ENCODE measurements at places on chromosomes 7 and 10.

- DNase-seq: no peak
Measured at GRCh38 chr7:96143495-96144259, 178.2 kb downstream of the SLC25A13 start.

DNA sequence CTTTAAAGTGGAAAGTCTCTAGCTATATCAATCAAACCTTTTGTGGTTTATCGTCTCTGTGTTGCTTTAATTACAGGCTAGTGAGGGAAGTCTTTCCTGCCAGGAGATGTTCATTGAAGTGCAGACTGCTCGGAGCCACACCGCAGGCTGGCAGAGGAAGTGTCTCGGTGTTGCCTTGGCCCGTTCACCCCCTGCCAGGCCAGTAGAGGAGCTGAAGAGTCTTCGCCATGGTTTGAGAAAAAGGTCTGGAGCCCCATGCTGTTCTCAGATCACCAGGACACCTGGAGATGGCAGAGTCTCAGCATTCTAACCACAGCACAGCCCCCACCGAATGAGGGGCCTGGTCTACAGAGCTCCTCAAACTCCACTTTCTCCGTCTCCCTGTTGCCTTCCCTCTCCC is 275.9 kb upstream of the PLPP4 start:
- no peak for DNase-seq

- no peak for DNase-seq
Measured at GRCh38 chr10:127148066-127148932, 48.1 kb downstream of the INSYN2A start.

- no peak for DNase-seq
Measured at GRCh38 chr10:114031073-114031972, 12.3 kb upstream of the ADRB1 start.

- no peak for DNase-seq
Measured at GRCh38 chr10:59234194-59234593, 57.8 kb downstream of the PHYHIPL start.

- DNase-seq: no peak
Measured at GRCh38 chr10:68092512-68092911, 16.8 kb upstream of the MYPN start.

GRCh38 chr7:26477381-26477990 is 185.8 kb downstream of the SNX10 start:
- DNase-seq: no peak

GRCh38 chr7:90739716-90740115 is 143.6 kb downstream of the CDK14 start:
- no peak for DNase-seq

DNA sequence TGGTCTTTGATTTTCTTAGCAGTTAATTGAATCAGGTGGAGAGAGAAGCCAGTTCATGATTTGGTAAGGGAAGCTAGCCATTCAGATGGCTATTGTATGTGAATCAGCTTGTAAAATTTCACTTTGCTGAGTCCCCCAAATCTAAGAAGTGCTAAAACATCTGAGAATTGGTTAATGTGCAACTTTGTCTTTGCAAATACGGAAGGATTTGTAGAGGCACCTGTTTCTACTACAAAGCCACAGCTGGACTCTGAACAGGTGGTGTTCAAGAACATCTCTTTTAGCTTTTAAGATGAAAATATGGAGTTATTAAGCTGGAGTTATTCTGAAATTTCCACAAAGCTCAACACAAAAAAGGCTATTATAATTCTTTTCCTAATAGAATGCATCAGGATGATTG is 132.6 kb downstream of the VPS50 start:
- DNase-seq: no peak

- DNase-seq: no peak
Measured at GRCh38 chr10:102262744-102263370, 17.5 kb downstream of the GBF1 start.

GRCh38 chr10:125355657-125356056 is 195.3 kb upstream of the CTBP2 start:
- DNase-seq: no peak

DNA sequence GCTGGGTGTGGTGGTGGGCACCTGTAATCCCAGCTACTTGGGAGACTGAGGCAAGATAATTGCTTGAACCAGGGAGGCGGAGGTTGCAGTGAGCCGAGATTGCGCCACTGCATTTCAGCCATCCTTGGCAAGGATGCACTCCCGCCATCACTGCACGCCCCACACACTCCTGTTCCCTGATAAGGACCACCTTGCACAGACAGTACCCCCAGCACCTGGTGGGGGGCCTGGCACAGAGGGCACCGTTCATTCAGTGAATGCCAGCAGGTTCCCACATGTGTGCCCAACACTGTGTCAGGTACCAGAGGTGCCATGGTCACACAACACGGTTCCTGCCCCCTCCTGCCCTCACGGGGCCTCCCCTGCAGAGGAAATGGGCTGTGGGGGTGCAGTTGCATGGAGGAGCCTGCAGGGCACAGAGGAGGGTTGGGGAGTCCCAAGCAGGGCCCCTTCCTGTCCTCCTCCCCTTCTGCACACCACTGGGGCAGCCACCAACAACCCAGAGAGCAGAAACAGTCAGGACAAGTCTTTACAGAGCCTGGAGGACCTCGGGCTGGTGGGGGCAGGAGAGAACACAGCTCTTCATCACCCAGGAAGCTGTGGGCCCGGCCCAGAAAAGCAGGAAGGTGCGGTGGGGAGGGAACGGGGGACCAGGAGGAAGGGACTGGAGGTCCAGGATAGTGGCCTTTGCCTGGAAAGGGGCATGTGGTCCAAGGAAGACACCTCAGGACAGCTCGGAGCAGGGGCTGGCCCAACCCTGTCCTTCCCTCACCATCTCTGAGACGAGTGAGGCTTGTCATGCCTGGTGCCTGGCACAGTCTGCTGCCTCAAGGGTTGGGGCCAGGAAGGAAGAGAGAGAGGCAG is 7.1 kb downstream of the CRYGN start:
- DNase-seq: peak; percentile 24

- no peak for DNase-seq
Measured at GRCh38 chr7:70615066-70615606, 516.8 kb upstream of the GALNT17 start.

- no peak for DNase-seq
Measured at GRCh38 chr7:124909808-124910207, 19.8 kb downstream of the POT1 start.

DNA sequence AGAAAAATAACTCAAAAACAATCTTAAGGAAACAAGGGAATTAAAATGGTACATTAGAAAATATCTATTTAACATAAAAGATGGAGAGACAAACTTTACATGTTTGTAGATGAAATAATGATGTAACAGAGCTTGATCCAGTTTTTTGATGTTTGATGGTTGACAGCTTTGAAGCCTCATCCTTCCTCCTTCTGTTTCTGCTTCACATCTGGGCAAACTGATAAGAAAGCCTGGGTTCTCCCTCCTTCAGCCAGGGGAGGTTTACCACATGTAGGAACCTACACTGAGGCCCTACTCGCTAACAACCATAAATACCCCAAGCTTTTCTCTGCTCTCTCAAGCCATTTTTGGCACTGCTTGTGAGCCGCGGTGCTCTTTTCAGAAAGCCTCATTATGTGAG is 82.8 kb upstream of the ZNF32 start:
- no peak for DNase-seq

DNA sequence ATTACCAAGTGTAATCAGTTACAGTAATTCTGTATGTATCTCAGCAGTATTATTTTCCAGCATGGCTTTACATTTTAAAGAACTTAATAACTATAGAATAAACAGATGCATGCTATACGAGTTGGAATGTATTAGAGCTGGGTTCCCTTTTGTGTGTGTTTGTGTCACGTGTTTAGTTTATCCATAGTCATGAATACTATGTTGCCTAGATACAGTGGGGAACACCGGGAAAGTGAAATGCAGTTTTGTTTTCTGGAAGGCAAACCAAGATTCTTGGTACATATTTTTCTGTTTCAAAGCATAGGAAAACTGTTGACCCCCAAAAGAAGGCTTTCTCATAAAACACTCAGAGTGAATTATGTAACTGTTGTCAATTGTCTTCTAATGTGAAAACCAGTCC is 119.0 kb downstream of the FANK1 start:
- no peak for DNase-seq

GRCh38 chr7:2635148-2635668 is 3.4 kb downstream of the TTYH3 start:
- no peak for DNase-seq

GRCh38 chr10:15216700-15217099 is 48.2 kb upstream of the NMT2 start:
- DNase-seq: no peak

GRCh38 chr10:90575125-90575524 is 282.7 kb downstream of the HTR7 start:
- DNase-seq: no peak

- no peak for DNase-seq
Measured at GRCh38 chr10:101000915-101001658, 1.5 kb downstream of the LZTS2 start.

DNA sequence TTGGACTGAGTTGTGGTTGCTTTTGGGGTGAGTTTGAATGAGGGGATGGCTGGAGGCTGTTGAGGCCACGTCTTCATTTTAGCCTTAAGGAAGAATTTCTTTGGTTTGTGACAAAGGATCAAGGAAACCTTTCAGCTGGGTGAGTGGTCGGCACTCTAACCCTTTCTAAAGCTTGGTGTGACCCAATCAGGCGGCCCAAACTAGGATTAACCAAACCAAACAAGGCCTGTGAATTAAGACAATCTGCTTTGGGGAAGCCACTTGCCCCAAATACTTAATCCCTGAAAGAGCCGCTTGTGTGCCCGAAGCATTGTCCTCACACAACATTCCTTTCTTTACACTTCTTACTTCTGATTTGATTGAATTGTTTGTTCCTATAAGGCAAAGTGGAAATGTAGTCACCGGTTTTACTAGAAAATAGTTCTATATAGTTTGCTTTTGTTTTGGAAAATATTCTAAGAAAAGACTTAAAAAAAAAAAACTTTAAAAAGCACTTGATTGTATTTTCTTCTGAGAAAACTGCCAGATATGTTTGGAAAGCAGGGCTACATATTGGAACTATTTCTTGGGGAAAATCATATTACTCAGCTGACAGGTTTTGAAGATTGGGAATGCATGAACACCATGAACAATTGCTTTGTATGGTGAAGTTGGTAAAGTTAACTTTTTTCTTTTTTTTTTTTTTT is 272.4 kb upstream of the BMPER start:
- no peak for DNase-seq

- DNase-seq: no peak
Measured at GRCh38 chr10:123492016-123492415, 174.1 kb upstream of the GPR26 start.

GRCh38 chr7:79258826-79259225 is 194.6 kb downstream of the MAGI2 start:
- DNase-seq: no peak

DNA sequence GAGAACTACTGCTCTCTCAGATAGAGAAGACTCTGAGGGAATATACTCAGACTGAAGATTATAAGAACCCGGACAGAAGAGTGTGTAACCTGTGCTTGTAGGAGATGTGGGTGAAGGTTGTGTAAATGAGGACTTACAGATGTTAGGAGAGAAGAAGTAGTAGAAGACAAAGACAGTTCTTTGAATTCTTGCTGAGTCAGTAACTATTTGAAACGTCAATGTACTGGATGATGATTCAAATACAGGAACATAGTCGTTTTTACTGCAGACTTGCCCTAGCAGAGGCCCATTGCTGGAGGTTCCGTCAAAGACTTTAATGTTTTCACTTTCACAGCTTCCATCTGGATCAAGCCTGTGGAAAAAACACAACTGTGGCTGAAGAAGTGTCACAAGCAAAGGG is 6.8 kb downstream of the CUZD1 start:
- no peak for DNase-seq

DNA sequence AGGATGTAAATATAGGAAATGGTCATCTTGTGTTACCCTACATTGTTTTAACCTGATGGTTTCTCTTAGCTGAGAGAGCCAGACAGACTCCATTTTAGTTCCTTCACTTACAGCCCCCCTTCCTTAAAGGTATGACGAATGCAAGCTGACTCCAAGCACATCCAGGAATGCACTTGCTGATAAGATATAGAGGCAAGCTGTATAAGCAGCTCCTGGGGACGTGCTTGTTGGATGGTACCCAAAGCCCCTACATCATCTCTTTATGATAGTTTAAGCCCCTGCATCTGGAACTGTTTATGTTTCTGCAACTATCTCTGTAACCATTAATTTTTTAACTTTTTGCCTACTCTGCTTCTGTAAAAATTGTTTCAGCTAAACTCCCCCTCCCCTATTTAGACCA is 41.7 kb downstream of the ZNF25 start:
- no peak for DNase-seq

DNA sequence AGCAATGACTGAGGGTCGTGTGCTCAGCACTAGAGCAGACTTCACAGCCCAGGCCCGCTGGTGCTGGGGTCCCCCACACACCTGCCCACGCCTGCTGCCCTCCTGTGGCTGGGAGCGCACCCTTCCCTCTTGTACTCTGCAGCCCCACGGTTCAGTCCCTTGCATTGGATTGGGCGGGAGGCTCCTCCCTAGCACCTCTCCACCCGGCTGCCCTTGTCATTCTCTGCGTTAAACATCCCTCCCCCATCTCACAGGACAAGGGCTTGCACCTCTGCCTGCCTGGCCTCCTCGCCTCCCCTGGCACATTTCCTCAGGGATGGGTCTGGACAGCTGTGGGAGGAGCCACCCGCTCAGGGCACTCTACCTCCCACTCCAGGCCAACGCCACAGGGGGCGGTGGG is 68.6 kb downstream of the ALOX5 start:
- no peak for DNase-seq

DNA sequence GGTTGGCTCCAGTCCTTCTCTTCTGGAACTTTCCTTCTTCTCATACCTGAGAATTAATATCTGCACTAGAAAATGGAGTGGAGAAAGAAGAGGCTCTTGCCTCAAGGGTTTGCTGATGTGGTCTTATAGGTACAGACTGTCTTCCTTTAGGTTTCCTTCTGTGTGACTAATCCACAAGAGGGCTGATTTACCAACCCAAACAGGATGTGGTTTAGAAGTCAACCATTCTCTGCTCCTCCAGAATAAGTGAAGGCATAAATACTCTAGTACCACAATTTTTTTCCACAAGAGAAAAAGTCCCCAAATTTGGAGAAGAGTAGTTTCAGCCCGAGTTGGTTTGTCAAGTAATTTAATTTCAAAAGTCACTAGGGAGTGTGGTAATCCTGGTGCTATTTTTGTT is 85.8 kb downstream of the NRP1 start:
- no peak for DNase-seq

GRCh38 chr7:14836571-14837189 is 65.9 kb downstream of the DGKB start:
- no peak for DNase-seq

- DNase-seq: no peak
Measured at GRCh38 chr10:1739751-1740150, 2.4 kb upstream of the ADARB2 start.

GRCh38 chr7:102873470-102874165 is 39.2 kb upstream of the LRRC17 start:
- DNase-seq: no peak

DNA sequence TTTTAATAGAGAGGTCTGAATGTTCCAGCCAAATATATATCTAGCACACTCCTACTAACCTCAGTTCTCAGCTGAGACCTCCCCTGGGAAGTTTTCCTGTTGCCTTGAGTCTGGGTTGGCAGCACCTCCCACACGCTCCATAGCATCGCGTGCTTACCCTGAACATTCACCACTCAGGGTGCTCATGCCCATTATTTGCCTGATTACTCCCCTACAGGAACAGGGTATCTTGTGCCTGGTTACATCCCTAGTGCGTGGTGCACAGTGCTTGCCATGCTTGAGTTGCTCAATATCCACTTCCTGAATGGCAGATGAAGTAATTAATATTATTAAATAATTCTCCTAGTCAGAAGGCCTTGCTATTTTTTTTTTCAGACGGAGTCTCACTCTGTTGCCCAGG is 269.9 kb upstream of the IMMP2L start:
- DNase-seq: no peak
